ENCODE measurements at places on chromosomes 1 and 21.

DNA sequence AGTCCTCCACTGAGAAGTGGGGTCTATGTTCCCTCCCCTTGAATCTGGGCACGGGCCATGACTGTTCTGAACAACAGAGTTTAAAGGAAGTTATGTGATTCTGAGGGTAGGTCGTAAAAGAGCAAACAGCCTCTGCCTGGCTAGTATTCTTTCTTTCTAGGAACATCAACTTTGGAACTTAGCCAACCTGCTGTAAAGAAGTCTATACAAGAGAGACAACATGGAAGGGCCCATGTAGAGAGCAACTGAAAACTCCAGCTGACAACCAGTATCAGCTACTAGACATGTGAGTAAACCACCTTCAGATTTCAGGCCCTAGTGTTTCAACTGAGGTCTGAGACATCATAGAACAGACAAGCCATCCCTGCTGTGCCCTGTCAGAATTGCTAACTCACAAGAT is 7.5 kb downstream of the SELENOF start:
- H3K36me3 ChIP-seq: no peaks in the 10 kb centered on the region
- no peak overlapping the region for H3K27ac ChIP-seq
- H3K27me3 ChIP-seq: no peaks in the 10 kb centered on the region
- H3K4me1 ChIP-seq: peaks cover 26% of the 10 kb centered on the region
- no peak for DNase-seq
- H3K4me3 ChIP-seq: no peak overlapping the region

DNA sequence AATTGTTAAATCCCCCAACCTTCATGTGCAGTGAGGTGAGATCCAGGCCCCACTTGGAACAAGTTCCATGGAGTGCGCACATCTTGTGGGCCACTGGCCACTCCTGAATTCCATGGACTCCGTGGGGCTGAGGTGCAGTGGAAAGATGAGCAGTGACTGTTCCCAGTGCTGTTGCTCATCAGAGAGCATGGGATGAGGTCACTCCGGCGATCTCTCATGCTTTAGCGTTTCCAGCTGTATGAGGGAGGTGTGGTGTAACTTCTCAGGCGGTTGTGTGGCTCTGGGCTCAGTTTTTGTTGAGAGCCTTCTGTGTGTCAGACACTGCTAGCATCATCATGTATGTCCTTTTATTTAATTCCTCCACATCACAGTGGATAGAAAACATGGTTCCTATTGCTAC is 96.2 kb downstream of the GALNT2 start:
- H3K4me3 ChIP-seq: no peak overlapping the region
- no peaks in the 10 kb centered on the region for H3K36me3 ChIP-seq
- no peak overlapping the region for H3K27ac ChIP-seq
- DNase-seq: no peak
- peaks cover 11% of the 10 kb centered on the region for H3K4me1 ChIP-seq

DNA sequence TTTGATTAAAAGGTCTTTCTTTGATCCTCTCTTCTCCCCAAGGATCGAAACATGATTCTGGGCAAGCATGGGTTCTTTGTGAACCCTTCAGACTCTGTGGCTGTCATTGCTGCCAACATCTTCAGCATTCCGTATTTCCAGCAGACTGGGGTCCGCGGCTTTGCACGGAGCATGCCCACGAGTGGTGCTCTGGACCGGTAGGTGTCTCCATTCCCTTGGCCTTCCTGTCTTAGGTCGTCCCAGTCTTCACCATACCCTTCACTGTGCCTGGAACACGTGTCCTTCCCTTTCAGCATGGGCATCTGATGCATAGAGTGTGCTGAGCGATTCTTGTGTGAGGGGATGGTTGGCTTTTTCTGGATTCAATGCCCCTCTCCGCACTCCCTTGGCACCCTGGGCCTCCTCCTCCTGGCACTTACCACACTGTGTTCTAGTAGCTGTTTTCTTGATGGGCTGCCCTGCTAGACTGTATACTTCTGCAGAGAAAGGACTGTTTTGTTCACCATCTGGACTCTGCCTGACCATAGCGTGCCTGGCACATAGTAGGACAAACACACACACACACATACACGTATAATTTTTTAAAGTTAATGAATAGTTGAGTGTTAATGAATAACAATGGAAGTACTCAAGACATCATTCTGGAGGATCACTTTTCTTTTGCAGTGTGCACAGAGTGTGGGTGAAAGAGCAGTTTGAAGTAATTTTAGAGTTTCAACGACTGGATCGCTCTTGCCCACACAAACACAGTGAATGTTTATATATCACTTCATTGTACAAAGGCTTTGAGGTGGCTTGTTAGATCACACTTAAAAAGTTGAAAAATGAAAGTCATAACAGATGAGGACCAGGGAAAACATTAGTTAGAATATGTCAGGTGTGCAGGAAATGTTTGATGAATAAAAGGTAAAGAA is 43.2 kb downstream of the PGM1 start:
- no peaks in the 10 kb centered on the region for H3K4me1 ChIP-seq
- no peak overlapping the region for H3K27ac ChIP-seq
- no peaks in the 10 kb centered on the region for H3K36me3 ChIP-seq
- no peak overlapping the region for H3K4me3 ChIP-seq
- no peak for DNase-seq

DNA sequence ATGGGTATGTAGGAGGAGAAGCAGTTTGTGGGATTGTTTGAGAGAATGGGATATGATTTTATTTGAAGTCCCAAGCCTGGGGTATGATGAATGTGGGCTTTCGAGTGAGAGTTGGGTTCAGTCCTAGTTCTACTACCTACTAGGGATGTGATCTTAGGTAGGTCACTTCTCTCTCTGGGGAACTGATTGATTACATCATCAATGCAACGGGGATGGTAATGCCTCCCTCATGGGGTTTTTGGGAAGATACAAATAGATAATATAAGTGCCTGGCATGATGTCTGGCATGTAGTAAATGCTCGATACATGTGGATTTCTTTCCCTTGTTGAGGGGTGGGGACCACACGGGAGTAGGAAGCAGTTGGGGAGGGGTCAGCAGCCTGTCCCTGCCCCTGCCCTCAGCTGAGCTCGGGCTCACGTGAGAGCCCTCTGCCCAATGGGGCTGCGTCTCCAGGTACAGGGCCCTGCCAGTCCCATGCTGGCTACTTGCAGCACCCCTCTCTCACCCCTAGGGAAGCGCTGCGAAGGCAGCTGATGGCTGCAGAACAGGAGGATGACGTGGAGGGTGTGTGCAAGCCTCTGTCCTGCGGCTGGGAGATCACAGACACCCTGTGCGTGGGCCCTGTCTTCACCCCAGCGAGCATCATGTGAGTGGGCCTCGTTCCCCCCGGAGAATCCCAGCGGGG is 38.7 kb downstream of the AZIN2 start:
- no peak overlapping the region for H3K27ac ChIP-seq
- H3K4me1 ChIP-seq: peaks cover 2% of the 10 kb centered on the region
- H3K36me3 ChIP-seq: no peaks in the 10 kb centered on the region
- no peak for DNase-seq
- no peak overlapping the region for H3K4me3 ChIP-seq

- no peak for DNase-seq
- H3K4me3 ChIP-seq: no peak overlapping the region
- H3K4me1 ChIP-seq: no peaks in the 10 kb centered on the region
- no peak overlapping the region for H3K27ac ChIP-seq
These were observed 390.1 kb downstream of the PRDM2 start for GRCh38 chr1:14090062-14090461.
